HEK293T (cell line): ENCODE measurements at places on chromosomes 7 and 10.

DNA sequence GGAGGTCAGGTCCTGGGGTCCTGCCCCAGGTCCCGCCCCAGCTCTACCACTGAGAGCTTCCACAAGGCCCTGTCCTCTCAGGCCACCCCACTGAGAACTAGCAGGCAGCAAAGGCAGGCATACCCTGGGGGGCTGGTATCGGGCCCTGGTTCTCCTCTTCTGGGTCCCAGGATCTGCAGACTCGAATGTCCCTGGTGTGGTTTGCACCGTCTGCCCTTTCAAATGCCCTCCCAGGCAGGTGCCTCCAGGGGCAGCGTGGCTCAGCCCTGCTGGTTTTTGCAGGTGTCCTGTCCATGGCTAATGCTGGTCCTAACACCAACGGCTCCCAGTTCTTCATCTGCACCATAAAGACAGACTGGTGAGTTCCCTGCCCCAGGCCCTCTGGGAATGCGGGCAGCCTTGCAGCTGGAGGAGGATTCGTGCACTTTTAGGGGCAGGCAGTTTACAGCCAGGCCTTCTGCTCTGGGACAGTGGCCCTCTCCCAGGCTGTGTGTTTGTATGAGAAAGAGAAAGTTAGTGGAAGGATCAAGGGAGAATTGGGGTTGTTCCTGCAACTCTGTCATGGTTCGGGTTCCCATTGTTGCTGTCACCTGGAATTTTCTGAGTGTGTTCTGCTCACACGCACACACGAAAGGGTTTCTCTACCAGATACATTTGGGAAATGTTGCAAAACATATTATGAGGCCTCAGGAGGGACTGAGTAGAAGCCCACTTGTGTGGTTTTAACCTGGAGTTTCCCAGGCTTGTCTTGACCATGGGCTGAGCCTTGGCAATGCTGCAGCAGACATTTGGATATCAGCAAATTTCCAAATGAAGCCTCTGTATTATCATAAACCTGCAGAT, 5.0 kb downstream of the PPIF start:
- DNase-seq, result no peak

DNA sequence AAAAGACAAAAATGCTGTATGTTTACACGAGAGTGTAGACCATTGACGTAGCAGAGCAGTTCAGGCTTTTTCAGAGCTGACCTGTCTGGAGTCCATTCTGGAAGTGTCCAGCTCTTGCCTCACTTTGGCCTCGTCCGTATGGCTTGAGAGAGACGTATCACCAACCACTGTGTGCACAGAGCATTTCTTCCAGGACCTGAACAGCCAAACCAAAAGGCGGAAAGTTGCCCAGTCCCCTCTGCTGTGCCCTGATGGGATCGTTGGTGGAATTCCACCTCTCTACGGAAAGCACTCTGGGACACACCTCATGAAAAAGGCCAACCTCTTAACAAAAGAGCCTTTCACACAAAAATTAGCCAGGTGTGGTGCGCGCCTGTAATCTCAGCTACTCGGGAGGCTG, 184.7 kb upstream of the SH2B2 start:
- no peak for DNase-seq

GRCh38 chr10:72278668-72279393, 5.1 kb downstream of the DDIT4 start:
- DNase-seq, result no peak

DNA sequence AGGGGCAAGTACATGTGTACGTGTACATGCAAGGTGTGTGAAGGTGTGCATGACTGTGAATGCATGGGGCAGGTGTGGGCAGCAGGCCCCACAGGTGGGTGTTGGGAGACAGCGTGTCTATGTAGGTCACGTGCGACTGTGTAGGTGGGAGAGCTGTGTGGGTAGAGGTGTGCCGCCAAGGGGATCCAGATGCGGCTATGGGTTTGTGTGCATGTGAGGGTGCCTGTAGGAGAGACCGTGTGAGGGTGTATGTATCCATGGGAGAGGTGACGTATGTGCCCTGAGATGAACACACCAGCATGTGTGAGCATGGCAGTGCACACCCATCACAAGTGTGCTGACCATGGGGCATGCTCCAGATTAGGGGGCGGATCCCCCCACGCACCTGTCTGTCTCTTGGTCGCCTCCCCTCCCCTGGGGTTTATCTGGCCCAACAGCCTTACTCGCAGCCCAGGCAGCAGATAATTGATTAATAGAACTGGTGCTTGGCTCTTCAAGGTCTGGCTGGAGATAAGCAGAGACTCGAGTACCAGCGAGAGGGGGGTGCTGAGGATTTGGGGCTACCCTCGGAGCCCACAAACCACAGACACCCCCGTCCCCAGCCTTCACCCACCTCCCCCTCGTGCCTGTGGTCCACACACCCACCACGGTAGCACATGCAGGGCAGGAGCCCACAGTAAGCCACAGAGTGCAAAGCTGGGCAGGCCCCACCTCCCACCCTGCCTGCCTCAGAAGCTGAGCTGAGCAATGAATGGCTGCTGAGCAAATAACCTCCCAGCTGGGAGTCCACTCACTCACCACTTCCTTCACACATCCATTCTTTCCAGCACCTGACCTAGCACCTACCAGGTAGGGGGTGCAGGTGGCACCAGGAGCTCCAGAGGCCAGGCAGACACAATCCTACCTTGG, 41.4 kb upstream of the ZMIZ1 start:
- DNase-seq, result no peak
